ENCODE measurements at places on chromosomes 16 and 17.

- DNase-seq = no peak
Observed at GRCh38 chr17:41263212-41263611, 2.0 kb upstream of the KRTAP9-6 start.

DNA sequence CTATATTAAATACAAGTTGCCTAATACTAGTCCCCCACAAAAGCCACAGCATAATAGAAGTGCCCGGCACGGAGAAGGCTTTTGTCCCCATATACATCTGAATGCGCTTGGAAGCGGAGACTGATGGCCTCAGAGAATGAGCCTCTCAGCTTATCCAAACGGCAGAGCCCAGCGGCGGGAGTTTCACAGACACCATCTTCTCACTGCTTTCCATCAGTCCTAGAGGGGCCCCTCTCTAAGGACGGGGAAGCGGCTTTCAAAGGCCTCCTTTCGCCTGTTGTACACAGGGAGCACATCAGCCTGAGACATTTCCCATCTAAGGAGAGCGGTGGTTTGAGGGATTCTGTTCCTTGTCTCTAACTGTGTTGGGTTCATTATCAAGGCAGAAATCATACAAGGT lies 16.9 kb downstream of the NXN start:
- no peak for DNase-seq

GRCh38 chr16:1991948-1992703 lies 2.4 kb downstream of the SYNGR3 start:
- peak; percentile 99 for DNase-seq

- no peak for DNase-seq
Observed at GRCh38 chr17:64455993-64456885, 7.3 kb downstream of the MILR1 start.

GRCh38 chr17:36846410-36847292 lies 90.6 kb upstream of the LHX1 start:
- no peak for DNase-seq

DNA sequence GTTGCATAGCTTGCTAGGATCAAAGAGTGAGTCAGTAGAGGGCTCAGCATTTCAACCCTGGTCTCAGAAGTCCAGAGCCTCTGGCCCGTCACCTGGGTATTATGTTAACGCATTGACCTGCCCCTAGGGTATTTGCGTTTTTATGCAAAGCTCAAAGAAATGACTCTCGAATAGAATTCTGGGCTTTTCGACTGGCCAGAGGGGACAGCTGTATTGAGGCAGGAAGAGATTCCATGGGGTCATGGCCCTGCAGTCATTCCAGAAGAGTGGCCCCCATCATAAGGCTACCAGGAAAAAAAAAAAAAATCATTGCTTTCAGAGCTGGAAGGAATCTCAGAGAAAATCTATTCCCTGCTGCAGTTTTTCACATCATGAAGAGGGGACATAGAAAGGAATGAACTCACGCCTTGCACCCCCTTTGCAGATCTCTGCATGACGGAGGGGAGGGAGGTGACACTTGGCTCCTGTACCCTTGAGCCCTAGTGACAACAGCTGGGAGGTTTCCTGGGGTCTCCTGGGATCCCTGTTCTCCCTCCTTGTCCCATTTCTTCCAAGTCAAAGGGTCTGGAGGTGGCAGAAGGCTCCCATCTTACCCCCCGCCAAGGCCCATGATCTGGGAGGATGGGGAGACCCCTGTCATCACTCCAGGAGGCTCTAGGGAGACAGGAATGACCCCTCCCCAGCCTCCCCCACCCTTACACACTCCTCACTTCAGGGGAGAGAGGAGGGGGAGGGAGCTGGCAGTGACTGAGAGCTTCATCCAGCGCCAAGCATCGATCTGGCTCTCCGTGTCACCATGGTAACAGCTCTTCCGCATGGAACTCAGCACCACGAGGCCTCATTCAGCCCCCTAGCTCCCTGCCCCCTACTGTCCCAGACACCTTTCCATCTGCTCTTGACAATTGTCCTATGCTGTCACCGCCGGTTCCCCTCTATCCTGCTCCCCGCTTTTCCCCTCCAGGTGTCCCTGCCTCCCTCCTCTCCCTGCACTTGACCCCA lies 35.8 kb downstream of the GP2 start:
- no peak for DNase-seq

- no peak for DNase-seq
Observed at GRCh38 chr17:63075969-63076368, 109.9 kb downstream of the TANC2 start.

DNA sequence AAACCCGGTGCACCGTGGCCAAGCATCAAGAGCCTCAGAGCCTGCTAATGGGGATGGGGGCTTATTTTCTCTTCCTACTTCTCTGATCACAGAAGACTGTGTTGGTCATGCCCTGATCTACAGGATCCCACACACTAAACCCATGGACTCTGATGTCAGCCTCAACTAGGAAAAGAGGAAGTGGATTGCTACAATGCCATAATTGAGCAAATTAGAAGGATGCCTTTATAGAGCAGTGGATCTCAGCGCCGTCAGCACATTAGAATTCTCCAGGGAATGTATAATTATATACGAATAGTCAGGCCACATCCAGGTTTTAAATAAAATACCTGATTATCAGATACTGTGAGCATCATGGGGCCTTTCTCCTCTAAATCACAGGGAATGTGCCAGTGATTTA lies 64.8 kb downstream of the VAT1L start:
- no peak for DNase-seq

DNA sequence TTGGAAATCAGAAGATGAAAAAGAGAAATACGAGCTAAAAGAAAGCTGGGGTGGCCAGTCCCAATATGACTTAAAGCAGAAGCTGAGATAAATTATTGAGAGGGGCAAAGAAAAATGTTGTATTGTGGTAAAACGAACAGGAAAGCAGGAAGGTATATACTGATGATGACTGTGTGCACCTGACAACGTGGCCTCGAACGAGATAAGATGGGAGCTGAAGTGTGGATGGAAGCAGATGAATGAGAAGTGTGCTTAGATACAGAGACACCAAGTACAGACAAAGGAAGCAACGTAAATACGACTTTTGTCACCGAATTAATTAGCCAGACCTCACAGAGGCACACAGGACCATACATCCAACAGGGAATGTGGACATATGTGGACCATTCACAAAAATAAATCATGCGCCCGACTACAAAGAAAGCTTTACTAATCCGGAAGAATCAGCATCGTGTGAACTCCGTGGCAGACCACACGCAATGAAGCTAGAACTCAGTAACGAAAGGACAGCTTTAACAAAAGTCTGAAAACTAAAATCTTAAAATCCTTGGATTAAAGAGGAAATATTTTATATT lies 218.7 kb downstream of the RPTOR start:
- no peak for DNase-seq

DNA sequence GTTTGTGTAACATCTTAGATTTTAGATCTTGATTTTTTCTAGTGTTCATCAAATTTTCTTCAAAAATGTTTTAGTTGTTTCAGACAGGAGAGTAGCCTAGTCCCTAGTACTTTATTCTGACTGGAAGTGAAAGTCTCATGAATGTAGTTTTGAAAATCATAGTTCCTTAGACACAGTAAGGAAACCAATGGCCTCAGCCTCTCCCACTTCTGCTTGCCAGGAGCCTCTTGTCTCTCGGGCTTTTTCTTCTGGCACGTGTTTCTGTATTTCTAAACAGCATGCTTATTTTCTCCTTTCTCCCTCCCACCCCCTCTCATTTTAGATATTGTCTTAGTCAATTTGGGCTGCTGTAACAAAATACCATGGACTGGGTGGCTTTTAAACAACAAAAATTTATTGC lies 9.8 kb downstream of the SLFN5 start:
- no peak for DNase-seq

GRCh38 chr16:794853-795466 lies 5.6 kb downstream of the GNG13 start:
- DNase-seq = no peak

DNA sequence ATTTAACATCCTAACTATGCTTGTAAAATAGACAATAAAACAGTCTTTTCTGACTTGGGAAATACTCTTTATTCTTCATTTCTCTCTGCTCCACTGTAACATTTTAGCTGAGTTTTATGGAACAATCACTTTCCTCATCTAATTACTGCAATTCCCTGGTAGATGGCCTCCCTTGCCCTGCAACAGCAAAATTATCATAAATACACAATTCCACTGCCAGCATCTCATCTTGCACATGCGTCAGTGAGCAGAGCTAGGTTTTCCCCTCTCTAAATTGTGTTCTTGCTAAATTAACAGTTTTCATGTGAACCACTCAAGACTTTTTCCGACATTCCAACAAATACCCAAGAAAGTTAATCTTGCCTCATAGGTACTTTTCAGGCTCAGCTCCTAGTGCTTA lies 920.9 kb upstream of the GOT2 start:
- DNase-seq = no peak

GRCh38 chr17:4540224-4540651 lies 14.9 kb downstream of the MYBBP1A start:
- no peak for DNase-seq

GRCh38 chr17:66268247-66268927 lies 34.0 kb upstream of the PRKCA start:
- DNase-seq = no peak

- no peak for DNase-seq
Observed at GRCh38 chr17:76138234-76138895, 2.7 kb downstream of the FOXJ1 start.

DNA sequence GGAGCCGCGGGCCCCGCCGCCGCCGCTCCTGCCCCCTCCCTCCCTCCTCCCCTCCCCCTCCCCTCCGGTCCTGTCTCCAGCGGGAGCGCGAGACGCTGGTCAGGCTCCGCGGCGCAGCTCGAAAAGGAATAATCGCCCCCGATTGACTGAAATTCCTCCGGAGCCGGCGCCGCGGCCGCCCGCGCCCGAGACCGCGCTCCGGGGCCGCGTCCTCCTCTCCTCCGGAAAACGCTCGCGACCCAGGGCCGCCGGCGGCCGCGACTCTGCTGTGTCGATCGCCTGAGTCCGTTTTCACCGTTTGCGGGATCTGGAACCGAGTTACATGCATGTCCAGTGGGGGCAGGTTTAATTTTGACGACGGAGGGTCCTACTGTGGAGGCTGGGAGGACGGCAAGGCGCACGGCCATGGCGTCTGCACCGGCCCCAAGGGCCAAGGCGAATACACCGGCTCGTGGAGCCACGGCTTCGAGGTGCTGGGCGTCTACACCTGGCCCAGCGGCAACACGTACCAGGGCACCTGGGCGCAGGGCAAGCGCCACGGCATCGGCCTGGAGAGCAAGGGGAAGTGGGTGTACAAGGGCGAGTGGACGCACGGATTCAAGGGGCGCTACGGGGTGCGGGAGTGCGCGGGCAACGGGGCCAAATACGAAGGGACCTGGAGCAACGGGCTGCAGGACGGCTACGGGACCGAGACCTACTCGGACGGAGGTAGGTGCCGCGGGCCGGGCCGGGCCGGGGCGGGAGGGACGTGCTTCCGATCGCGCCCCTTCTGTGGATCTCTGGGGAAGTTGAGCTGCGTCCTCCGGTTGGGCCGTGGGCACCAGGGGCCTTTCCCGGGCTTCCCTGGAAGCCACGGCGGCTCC lies 744 bp downstream of the JPH3 start:
- DNase-seq = no peak

- peak; percentile 61 for DNase-seq
Observed at GRCh38 chr16:2251296-2252111, at the start of gene ECI1. ECI1 (minus strand) TSS chr16:2251587; CDS start chr16:2251566, 21 bp downstream.

DNA sequence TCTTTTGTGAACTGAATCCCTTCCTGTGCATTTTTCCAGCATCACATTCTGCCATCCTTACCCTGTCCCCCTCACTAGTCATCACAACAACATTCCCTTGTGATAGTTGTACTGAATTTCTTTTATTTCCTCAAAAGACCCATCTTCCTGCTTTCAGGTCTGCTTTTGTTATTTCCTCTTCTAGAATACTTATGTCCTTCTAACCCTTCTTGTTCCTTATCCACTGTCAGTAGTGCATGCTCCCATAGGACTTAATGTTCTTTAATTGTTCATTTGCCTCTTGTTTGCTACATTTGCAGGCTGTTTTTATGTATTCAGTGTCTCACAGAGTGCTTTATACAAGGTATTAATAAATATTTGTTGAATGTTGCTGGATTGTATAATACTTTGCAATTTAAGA lies 73.0 kb downstream of the BCAS3 start:
- no peak for DNase-seq

GRCh38 chr17:28112181-28112580 lies 69.7 kb downstream of the NLK start:
- DNase-seq = no peak

- no peak for DNase-seq
Observed at GRCh38 chr17:47176389-47176826, 12.7 kb downstream of the CDC27 start.
